Stimulated activated CD8-positive, alpha-beta memory T cell treated with anti-CD3 and anti-CD28 coated beads, Interleukin-2, amount 100 ng/mL, for 1 hour (primary cell): ENCODE measurements at places on chromosomes 5 and 9.

- no peak for DNase-seq
Measured at GRCh38 chr5:4990017-4990416, 150.1 kb upstream of the ADAMTS16 start.

GRCh38 chr5:103942587-103943186, 380.1 kb upstream of the NUDT12 start:
- no peak for DNase-seq

DNA sequence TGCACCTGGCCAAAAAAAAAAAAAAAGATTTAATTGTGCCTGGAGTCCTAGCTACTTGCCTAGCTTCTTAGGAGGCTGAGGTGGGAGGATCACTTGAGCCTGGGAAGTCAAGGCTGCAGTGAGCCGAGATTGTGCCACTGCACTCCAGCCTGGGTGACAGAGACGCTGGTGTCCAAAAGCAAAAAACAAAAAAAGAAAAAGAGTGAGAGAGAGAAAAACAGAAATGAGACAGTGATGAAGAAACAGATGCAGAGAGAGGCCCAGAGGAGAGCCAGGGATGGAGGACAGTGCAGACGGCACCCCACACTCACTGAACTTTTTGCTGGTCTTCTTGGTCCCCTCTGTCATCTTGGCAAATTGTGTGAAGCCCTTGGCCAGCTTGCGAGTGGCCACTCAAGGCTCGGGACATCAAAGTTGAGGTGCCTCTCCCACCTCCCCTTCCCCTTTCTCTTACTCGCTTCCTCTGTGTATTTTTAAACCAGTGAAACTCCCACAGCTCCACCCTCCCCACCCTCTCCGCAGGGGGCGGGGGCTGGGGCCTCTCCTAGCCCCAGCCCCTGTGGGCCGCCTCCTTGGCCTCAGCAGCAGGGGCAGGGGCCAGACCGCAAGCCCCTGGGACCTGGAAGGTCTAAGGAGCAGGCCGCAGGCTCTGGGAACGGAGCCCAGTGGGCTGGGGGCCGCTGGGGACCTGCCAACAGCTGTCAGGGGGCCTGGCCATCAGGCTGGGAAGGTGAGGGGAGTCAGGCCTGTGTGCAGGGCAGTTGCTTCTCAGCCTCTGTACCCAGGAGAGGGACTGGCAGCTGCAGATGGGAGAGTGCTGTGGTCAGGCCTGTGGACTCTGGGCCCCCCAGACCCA, at the start of gene SH2D3C:
Gene SH2D3C (minus strand): TSS at position 387 of the 856 bp plus-strand sequence. CDS start 39 bp downstream, at position 348.
- DNase-seq, result no peak

DNA sequence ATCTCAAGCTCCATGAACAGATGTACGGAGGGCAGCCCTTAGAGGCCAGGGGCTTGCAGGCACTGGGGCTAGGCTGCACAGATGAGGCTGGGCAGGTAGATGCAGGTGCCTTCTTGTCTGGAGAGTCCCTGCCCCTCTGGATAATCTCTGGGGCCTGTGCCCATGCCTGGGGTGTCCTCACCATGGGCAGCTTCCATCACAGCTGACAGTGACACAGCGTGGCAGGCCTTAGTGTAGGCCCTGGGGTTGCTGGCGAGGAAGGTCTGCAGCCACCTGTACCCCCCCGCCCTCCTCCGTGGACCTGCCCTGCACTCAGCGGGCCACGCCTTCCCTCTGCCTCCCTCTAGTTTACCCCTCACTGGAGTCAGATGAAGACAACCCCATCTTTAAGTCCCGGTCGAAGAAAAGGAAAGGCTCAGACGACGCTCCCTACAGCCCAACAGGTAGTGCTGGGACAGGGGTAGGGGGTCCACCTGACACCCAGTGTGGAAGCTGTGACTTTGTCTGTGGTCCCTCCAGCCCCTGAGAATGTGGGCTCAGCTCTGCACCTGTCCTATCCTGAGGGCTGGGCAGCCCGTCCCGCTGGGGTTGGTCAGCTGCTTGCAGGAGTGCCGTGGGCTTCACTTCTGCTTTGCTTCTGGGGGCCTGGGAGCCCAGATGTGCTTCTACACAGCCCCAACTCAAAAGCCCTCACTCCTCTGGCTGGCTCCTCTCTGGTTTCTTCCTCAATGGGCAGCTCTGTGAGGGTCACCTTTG, 98.4 kb downstream of the PHF2 start:
- no peak for DNase-seq

- no peak for DNase-seq
Measured at GRCh38 chr9:135592331-135592590, 30.7 kb downstream of the PAEP start.

DNA sequence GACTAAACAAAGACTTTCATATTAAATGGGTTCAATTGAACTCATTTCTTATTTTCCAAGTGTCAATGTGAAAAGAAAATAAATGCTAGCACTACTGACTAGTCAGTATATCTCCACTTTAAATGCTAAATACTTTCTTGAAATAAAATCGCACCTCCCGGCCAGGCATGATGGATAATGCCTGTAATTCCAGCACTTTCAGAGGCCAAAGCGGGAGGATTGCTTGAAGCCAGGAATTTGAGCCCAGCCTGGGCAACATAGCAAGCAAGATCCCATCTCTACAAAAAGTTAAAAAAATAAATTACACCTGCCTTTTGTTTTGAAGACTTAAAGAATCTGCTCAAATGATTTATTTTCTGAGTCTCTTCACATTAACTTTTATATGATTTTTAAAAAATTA, 34.7 kb downstream of the WDR36 start:
- DNase-seq, result no peak

GRCh38 chr9:135978642-135979546, 17.7 kb upstream of the UBAC1 start:
- DNase-seq, result peak; percentile 14

DNA sequence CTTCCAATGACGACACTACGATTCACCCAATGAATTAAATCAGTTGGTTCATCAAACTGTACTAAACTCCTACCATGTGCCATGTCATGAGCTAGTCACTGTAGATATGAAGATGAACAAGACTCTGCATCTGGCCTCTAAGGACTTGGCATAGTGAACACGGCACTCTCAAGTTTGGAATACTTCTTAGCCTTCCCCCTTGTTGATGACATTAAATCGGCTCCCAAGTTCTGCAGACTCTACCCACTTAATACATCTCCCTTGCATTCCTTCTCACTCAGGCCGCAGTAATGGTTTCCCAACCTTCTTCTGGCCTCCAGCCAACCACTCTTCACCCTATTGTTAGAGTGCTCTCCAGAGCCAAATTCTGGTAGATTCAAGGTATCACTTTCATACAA, 184.7 kb downstream of the MAPKAP1 start:
- no peak for DNase-seq

- no peak for DNase-seq
Measured at GRCh38 chr9:38284039-38284575, 108.4 kb upstream of the ALDH1B1 start.

DNA sequence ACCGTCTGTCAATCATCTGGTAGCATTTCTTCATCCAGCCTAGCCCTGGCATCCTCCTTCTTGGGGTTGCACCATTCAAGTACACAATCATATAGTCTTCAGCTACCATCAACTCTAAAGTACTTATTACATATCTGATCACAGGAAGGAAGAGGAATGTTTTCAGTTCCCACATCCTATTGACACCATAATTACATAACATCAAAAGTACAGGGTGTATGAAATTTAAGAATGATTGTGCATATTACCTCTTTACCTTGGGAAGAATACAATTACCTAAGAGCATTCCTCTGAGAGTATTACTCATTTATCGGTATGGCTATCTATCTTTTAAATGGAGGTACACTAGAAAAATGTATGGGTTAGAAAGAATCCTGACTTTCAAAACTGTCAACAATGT, 126.8 kb upstream of the PCA3 start:
- DNase-seq, result no peak

DNA sequence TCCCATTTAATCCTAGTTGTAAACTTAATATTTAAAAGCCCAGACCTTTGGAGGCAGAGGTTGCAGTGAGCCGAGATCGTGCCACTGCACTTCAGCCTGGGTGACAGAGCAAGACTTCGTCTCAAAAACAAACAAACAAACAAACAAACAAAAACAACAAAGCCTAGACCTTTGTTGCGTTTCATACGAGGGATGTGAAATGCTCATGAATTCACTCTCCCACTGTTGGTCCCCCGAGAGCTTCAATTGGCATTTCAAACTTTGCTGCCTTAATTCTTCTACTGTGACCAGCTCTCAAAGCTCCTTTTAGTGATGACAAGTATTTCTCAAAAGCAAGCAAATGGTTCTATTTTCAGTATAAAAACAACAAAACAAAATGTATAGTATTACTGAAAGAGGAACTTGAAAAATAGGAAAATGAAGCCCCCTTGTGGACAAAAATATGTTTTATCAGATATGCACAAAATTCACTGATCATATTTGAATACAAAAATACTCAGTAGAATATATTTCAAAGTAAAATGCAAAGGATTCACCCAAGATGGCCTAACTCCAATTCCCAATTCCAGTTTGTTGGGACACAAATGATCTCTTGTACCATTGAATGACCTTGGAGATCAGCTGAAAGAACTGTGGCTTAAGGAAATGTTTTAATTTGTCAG, 140.4 kb downstream of the ESM1 start:
- no peak for DNase-seq

DNA sequence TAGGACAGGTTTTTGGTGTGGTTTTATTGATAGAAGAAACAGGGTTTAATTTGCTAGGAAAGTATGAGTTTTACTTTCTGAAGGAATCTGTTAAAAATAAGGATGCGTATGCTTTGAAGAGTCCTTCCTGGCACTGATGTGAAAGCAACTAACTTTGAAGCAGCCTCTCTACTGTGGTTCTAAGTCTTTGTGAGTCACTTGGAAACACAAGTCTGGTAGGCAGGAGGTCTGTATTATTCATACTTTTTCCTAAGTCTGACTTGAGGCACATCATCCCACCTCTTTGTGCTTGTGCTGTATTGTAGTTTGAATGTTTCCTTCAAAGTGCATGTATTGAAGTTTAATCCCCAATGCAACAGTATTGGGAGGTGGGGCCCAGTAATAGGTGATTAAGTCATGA, 129.0 kb downstream of the TAF11L14 start:
- DNase-seq, result no peak

DNA sequence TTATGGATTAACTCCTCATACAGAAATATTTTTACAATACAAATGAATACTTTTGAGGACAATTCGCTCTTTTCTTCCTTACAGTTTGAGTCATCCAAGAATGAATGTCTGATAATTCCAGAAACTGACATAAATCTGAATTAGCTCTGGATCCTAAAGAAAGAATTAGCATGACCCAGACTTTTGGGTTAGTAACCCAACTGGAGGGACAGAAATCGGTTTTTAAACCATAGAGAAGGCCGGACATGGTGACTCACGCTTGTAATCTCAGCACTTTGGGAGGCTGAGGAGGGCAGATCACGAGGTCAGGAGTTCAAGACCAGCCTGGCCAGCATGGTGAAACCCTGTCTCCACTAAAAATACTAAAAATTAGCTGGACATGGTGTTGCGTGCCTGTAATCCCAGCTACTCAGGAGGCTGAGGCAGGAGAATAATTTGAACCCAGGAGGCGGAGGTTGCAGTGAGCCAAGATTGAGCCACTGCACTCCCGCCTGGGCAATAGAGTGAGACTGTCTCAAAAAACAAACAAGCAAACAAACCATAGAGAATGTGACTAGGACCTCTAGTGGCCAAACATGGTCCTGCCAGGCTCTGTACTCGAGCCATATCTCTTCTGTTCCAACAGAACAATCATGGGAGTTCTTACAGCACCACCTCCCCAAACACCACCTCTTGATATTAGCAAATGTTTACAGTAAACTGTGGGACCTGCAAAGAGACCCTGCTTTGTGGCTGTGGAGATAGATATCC, 44.8 kb downstream of the LURAP1L start:
- no peak for DNase-seq

DNA sequence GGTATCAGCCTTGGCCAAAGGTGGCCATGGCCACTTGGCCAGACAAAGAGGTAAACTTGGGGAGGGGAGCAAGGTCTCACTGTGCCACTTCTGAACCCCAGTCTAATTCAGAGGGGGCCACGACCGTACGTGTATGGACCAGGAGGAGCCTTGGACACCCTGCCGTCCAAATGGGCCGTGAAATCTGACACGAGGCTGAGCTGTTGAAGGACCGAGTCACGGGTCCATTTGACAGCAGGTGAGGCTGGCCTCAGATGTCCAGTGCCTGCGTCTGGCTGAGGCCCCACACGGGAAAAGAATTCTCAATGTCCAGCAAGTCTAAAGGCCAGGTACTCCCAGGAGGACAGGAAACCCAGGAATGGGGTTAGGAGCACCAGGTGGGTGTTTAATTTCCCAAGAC, 17.7 kb downstream of the CMBL start:
- no peak for DNase-seq

DNA sequence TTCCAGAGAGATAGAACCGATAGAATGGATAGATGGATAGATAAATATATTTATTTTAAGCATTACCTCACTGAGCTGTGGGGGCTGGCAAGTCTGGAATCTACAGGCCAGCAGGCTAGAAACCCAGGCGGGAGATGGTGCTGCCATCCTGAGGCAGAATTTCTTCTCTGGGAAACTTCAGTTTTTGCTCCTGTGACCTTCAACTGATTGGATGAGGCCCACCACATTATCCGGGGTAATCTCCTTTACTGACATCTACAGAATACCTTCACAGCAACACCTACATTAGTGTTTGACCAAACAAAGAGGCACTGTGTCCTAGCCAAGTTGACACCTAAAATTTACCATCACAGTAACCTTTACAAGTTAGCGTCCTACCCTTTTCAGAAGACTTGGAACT, 29.2 kb upstream of the TENT4A start:
- no peak for DNase-seq

- DNase-seq, result no peak
Measured at GRCh38 chr5:102279711-102280110, 16.4 kb downstream of the SLCO4C1 start.

- DNase-seq, result no peak
Measured at GRCh38 chr5:39440192-39440957, 15.6 kb upstream of the DAB2 start.

DNA sequence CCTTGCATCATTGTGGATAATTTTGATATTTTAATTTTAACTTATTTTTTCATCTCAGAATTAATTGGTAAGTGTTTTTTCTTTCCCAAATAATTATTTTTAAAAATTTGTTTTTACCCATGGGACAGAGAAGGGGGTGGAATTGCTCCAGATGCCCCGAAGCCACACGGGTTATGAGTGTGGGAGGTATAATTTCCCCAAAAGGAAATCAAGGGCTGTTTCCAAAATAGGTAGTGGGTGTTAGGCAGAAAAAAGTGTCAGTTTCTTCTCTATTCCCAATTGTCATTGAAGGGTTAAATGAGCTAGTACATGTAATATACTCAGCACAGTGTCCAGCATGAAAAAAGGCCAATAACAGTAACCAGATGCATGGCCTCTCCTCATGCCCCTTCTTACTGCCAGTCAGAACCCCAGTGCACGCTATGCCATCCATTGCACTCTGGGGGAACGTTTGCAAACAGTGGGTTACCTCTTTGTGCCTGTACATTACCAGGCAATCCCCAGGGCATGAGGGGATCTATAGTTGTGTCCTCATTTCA, 36.4 kb upstream of the ANGPTL2 start:
- DNase-seq, result no peak

- DNase-seq, result no peak
Measured at GRCh38 chr5:111513131-111513520, 791 bp upstream of the STARD4 start.

DNA sequence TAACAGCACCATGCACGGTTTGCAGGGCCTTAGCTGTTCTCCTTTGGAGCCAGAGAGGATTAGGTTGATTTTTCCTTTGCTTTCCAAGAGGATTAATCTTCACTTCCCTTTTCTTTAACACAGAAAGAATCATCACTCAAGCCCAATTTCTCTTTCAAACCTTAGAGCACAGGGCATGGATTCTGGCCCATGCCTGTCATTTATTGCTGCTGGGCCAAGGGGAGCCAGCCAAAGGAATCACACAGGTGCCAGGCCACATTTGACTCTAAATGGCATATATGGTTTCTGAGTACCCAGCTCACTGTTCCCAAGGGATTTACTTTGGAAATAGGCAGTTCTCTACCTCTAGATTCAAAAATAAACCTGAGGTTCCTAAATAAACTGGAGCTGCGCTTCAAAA, 58.3 kb downstream of the FBXL7 start:
- no peak for DNase-seq
